ENCODE measurements at places on chromosomes 1 and 21.

DNA sequence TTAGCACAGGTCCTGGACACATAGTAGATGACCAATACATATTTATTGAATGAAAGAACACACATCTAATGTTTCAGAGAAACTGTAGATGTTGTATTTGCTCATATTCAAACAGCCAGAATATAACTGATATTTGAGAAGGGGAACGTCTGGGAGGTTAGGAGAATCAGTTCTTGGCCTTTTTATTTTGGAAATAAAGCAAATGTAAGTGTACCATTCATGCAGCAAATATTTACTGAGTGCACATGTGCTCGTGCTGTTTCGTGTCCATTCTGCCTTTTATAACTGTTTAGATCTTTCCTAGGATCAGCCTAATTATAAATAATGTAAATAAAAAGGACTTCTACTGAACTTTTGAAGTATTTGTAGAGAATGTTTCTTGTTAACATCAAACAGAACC, 103.8 kb downstream of the GREM2 start:
- no peak for DNase-seq

- DNase-seq, result no peak
These were observed 20.9 kb downstream of the S1PR1 start for GRCh38 chr1:101257500-101258325.

DNA sequence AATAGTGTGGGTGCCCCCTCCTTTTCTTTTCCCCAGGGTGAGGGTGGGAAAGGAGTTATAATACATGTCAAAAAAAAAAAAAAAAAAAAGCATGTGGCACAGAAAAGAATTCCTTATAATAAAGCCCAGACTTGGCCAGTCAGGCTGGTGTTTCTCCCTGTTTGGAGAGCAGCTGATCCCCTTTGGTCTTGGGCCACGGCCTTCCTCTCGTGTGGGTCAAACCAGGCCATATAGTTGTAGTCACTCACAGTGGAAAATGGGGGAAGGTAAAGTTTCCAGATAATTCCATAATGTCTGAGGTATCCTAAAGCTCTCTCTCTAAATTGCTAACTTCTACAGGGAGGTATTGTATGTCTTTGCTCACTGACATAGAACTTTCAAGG, 22.0 kb downstream of the CLIC6 start:
- DNase-seq, result no peak

DNA sequence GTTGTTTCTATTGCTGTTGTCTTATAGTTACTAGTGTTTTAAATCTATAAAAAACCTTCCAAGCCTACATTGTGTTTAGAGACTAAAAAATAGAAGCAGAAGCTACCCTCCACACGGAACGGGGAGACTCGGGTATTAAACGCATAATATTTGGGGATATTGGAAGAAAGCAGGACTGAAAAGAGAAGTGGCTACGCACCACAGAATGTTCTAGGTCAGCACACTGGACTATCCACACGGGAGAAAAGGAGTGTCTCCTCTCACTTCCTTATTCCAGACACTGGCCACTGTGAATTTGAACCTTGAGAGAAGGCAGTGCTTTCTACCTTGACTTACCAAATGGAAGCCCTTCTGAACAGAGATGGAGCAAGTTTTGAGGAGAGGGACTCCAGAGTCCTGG, 1.0 kb upstream of the OR10J4 start:
- no peak for DNase-seq

DNA sequence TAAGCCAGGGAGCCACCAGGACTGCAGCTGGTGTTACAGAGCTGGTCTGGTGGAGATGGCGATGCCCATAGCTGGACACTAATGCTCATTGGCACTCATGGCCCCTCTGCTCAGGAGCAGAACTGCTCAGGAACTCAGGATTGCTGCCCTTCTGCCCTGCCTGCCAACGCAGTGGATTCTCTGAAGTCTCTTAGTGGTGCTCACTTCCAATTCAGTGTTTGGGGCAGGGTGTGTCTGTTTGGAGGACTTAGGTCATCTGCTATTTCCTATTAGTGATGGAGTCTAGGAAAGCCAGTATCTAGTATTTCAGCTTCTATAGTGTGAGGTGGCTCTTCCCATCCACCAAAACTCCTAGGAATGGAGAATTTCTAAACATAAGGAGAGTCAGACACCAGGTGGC, 29.1 kb downstream of the S100A10 start:
- no peak for DNase-seq

DNA sequence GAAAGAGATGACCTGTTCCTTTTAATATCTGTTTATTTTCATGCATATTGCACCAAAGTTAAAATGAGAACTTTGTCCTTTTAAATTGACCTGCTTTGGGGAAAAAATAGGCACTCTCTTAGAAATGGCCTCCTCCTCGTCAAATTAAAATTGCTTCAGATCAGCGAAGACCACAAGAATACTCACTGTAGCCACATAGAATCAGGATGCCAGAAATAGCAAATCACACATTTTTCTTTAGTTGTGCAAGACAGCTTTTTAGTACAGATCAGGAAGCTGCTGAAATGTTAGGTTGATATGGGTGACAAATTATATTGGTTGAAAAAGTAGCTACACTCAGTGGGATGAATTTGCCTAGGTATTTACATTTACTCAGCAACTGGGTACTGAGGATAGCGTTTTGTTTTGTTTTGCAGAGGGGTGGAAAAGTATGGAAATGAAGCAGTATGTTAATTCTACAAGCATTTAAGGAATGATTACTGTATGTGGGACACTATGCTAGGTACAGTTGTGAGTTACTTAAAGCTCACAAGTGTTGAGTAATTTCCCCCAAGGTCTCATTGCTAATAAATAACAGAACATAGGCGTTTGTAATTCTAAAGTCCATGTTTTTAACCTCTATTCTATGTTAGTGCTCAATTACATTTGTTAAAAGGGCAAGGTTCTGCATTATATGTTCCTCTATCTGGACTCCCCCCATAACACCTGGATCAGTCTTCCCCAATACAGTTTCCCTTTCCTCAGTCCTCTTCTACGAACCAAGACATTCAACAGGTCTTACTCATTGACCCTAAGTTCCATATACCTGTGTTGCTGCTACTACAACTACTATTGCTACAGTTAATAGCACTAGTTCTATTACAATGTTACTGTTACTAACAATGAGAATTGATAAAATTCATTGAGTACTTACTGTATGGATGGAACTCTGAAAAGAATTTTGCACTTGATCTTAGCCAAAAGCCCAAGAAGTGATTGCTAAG, 99.4 kb upstream of the S1PR1 start:
- DNase-seq, result no peak

- no peak for DNase-seq
These were observed 46.0 kb downstream of the PKP1 start for GRCh38 chr1:201329286-201329685.

- no peak for DNase-seq
These were observed 203.2 kb downstream of the LTN1 start for GRCh38 chr21:28789523-28789922.

- no peak for DNase-seq
These were observed 126.4 kb downstream of the CLIC6 start for GRCh38 chr21:34795175-34795547.

DNA sequence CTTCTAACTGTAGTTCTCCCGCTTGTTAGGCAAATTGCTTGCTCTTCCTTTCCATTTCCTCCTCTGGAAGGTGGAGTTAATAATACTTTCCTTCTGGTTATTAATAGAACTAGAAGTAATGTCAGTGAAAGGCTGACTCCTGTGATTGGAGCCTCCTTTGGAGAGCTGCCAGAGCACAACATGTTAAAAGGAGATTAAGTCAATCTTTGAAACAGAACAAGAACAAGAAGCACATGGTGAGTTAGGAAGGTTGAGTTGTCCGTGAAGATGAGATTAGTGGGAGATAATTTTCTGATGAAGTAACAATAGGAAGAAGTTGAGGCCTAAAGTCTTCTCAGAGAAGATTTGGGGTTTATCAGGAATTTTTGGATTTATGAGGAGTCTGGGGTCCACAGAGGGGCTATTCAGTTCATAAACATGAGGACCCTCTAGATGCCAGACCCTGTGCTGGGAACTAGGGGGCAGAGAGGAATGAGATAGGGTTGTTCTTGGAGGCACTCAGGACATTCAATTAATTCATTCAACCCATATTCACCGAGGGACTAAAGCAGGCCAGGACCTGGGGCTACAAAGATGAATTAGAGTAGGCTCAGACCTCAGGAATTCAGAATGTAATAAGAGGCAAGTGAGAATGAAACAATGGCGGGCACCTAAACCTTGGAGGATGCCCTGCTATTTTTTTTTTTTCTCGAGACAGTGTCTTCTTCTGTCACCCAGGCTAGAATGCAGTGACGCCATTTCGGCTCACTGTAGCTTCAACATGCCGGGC, 40.7 kb upstream of the DHCR24 start:
- DNase-seq, result no peak

DNA sequence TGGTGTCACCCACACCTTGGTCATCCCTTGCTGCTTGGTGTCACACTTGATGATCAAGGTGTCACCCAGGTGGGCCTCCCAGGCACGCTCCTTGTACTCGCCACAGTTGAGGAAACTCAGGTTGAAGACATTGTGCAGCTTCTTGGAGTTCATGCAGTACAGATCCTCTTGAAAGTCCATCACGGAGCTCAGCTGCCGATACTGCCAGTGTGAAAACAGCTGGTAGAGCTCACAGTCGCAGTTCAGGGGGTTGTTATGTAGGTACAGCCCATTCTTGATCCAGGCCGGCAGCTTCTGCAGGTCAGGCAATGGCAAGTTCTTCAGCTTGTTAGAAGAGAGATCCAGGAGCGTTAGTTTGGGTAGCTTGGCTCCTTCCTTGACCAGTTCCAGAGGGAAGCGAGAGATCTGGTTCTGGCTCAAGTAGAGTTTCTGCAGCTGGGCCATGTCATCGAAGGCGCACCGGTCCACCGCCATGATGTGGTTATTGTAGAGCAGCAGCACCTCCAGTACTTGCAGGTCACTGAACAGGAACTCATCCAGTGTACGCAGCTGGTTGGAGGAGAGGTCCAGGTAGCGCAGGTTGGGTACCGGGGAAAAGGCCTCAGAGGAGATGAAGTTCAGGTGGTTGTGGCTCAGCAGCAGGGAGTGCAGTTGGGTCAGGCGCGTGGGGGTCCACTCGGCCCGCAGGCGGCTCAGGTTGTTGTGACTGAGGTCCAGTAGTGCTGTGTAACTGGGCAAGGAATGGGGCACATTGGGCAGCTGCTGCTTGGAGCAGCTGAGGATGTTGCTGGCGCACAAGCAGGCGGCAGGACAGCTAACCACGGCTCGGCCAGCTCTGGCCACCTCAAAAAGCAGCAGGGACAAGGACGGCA, 1.3 kb downstream of the AMIGO1 start:
- no peak for DNase-seq

GRCh38 chr1:240797050-240797449, 185.1 kb upstream of the GREM2 start:
- DNase-seq, result no peak

DNA sequence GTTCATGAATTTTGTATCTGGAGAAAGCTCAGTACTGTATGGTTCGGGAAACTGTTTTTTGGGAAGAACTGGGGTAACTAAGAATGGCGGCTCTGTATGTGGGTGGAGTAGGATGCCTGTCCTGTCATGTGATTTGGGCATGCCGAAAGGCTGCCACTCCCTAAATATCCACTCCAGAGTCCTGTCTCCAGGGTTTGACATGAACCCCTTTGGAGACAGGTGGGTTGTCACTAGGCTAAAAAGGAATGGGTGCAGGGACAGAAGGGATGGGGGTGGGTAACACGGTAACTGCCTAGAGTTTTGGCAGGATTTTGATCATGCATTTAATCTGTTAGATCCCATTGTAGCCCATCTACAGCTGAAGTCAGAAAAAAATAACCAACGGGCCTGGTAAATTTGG, 150.1 kb downstream of the KCNJ6 start:
- no peak for DNase-seq

DNA sequence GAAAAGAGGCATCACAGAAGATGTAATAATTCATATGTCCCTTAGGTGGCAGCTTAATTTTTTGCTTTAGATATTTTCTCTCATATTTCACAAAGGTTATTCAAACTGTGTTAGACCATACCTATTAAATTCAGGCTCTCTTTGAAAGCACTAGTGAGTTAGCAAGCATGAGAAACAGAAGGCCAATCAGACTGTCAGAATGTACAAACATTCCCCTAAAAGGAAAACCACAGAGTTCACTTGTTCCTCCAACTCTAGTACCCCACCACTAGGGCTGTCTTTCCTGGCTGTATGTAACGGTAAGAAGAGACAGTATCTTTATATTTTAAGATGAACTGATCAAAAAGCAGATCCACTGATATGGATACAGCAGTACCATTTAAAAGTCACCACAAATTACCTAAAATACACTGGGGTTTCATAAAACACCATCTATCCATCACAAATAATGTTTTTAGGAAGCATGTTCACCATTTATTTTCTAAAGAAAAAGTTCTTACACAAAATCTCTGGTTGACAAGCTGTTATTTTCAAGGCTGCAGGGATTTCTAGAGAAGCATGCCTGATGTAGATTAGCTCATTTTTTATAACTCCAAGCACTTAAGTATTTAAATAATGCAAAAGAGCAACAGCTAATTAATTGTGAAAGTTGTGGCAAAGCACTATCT, 1.8 kb downstream of the ARPC5 start:
- DNase-seq, result no peak

- DNase-seq, result no peak
These were observed 1.1 kb upstream of the GJB3 start for GRCh38 chr1:34779962-34780361.

DNA sequence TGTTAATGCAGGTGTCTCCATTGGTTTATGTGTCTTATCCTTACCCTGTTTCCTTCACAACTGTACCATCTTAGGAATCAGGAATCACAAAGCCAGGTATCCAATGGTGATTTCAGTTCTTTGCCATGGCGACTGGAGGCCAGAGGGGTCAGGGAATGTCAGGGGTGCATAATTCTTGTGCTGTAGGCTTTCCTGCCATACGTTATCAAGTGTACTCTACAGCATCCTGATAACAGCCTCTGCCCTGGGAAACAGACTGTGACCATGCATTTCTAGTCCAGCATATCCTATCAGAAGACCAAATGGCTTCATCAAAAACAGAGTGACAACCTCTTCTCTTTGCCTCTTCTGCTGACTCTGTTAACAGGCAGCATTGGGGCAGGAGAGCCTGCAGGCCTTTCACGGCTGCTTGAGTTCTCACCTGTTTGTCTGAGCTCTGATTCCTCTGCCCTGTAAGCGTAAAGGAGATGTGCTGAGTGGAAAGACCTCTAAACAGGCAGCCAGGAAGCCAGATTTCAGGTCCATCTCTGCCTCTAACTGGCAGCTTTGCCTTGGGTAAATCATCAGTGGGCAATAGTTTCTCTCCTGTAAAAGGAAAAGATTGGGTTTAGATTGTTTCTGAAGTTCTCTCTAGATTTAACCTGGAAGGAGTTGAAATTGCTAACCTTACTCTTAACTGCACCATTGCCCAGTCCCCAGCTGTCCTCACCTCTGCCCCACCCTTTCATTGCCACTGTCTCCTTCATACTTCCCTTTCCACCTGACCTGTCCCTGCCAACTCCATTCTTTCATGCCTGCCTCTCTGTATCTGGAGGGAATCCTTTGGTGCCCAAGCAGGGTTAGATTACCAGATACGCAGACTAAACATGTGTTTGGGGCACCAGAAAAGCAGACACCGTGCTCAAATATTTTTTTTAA, 80.2 kb downstream of the LRRC8D start:
- DNase-seq, result no peak

DNA sequence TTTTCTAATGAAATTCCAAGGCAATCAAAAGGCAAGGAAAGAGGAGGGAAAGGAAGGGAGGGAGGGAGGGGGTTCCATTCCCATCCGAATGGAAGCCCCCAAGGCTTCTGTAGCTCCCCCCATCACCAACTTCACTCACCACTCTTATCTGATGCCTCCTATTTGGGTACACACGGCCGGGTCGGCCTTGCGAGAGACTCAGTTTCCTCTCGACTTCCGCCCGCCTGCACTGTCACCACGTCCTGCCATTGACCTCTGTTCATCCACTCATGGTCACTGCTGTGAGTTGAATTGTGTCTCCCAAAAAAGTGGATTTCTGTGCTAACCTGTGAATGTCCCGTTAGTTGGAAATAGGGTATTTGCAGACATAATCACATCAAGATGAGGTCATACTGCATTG, 11.2 kb downstream of the PDE9A start:
- DNase-seq, result no peak

All from WTC11 (cell line).